Femur (tissue), 1 donor: ENCODE measurements at places on chromosomes 2 and 18.

DNA sequence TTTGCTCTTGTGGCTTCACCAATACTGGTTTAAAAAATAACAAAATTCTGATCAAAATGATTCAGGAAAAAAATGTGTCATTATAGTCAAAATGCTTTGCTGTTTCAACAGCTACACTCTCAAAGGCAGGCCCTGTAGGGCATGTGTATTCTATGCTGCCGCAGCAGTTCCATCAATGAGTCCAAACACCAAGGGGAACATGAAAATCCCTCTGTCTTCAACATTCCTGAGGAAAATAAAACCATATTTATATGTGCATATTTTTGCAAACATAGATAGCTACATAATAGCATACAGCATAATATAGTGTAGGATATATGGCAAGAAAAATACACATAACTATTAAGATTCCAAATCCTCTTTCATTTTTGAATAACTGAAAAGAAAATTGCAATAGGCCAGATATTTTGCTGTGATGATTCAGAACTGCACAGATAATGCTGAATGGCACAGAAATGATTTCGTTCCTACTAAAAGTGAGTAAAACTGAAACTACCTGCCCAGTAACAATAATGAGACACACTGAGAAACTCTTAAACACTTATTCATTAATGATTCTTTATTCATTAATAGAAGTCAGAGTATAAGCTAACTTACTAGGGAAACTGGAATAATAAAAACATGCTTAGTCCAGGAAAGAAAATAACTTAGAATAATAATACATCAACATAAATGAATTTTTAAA is 343.8 kb downstream of the SUCLG1 start:
- no peak for DNase-seq

DNA sequence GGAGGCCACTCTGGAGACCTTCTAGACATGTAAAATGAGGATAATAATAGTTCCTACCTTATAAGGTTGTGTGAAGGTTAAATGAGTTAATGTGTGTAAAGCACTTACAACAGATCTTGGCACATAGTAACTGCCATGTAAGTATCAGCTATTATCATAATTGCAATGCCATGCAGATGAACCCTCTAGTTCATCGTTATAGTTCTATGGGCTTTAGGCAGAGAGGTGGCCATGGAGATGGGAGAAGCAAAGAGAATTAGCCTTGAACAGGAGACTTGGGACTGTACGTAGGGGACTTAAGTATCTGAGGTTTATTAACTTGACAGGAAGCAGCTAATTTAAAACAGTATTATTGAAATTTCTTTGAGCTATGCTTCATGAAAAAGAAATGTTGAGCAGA is 151.8 kb downstream of the PIK3C3 start:
- DNase-seq: no peak

- no peak for DNase-seq
Measured at GRCh38 chr2:144146876-144147275, 373.0 kb downstream of the ZEB2 start.

GRCh38 chr2:115396579-115396978 is 954.1 kb downstream of the DPP10 start:
- no peak for DNase-seq

- peak; percentile 76 for DNase-seq
Measured at GRCh38 chr2:95526360-95527341, 42.1 kb upstream of the TRIM43B start.

GRCh38 chr18:23320709-23321236 is 132.3 kb upstream of the RIOK3 start:
- DNase-seq: no peak
